HCT116 (cell line): ENCODE measurements at places on chromosomes 1 and 21. TPM values are rescaled to one million over a fixed set of nuclear protein-coding genes. Genes with fewer than 3 reads are reported as not detected.

RABGAP1L gene
- 29.3 TPM for total RNA-seq

DDX59 gene
- total RNA-seq, result 16.0 TPM

DNA sequence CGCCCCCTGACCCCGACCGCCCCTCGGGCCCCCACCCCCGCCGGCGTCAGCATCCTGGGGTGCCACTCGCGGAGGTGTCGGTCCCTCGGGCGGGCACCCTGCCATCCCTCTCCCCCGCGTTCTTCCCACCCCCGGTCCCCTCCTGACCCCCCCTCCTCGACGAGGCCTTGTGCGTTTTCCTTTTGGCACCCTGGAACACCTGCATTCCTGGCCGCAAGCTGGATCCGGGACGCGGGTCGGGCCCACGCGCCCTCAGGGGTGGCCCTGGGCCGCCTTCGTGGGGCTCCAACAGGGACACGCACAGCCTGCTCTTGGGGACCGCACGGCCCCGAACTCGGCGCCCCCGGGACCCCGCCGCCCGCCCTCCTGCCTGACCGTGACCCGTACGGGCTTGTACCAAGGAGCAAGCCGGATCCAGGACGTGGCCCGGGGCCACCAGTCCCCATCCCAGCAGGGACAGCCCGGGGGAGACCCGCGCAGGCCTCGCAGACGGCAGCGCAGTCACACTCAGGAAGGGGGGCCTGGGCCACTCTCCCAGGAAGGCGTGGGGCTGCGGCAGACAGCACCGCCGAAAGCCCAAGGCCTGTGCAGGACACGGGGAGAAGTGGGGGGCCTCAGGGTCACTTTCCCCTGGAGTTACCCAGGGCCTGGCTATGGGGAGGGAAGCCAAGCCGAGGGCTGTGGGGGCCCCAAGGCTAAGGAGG lies 579 bp upstream of the SLC19A1 start:
- DNase-seq, result no peak
- peak overlapping the region; percentile 70 for H3K4me3 ChIP-seq
- peaks cover 4% of the 10 kb centered on the region for H3K4me1 ChIP-seq
- H3K27ac ChIP-seq, result peak overlapping the region; percentile 16; the same call in 1 of the 2 replicates

GRCh38 chr1:34018285-34018684 lies 146.7 kb downstream of the CSMD2 start:
- H3K4me3 ChIP-seq, result no peak overlapping the region
- H3K27me3 ChIP-seq, result peaks cover 29% of the 10 kb centered on the region; the same call in 1 of the 2 replicates
- no peaks in the 10 kb centered on the region for H3K4me1 ChIP-seq

PPP1R12B gene
- total RNA-seq, result 14.3 TPM

GRCh38 chr1:230759369-230760065 lies 12.3 kb downstream of the CAPN9 start:
- no peak overlapping the region for H3K27ac ChIP-seq
- no peak for DNase-seq
- no peaks in the 10 kb centered on the region for H3K36me3 ChIP-seq
- no peak overlapping the region for H3K4me3 ChIP-seq
- peaks cover 3% of the 10 kb centered on the region; the same call in 1 of the 2 replicates for H3K4me1 ChIP-seq

- H3K4me3 ChIP-seq, result no peak overlapping the region
- no peak overlapping the region for H3K27ac ChIP-seq
- H3K27me3 ChIP-seq, result no peaks in the 10 kb centered on the region
- no peaks in the 10 kb centered on the region for H3K36me3 ChIP-seq
- DNase-seq, result no peak
- no peaks in the 10 kb centered on the region for H3K4me1 ChIP-seq
Observed at GRCh38 chr1:38932571-38932970, 9.1 kb downstream of the RHBDL2 start.

GDAP2 gene
- 21.4 TPM for total RNA-seq

DNA sequence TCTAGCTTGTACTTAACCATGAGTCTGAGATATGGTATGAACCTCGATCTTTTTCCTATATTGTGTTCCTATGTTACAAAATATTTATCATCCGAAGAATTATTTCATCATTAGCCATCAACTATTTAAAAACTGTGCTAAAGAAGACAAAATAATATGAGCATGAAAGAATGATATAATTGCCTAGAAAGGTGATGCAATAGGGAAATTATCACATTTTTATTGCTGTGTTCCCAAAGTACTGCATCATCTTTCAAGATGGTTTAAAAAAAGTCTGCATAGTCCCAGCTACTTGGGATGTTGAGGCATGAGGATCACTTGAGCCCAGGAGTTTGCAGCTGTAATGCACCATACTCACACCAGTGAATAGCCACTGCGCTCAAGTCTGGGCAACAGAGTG lies 126.7 kb downstream of the APP start:
- no peak for DNase-seq
- H3K36me3 ChIP-seq, result no peaks in the 10 kb centered on the region
- no peaks in the 10 kb centered on the region for H3K27me3 ChIP-seq

ANGPTL3 gene
- 0.07 TPM for total RNA-seq

DNA sequence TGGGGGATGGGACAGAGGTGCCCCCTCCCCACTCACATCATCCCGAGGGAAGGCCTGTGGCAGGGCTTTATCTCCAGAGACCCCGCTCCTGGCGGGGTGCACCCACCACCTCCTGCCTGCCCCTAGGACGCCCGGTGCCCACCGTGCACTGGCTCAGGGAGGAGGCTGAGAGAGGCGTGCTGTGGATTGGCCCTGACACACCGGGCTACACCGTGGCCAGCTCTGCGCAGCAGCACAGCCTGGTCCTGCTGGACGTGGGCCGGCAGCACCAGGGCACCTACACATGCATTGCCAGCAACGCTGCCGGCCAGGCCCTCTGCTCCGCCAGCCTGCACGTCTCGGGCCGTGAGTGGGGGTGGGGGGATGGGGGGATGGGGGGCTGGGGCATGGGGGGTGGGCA lies 71.7 kb downstream of the TRIM11 start:
- no peaks in the 10 kb centered on the region for H3K27me3 ChIP-seq
- no peak overlapping the region for H3K27ac ChIP-seq
- no peak overlapping the region for H3K4me3 ChIP-seq
- DNase-seq, result no peak
- no peaks in the 10 kb centered on the region; the same call in 1 of the 2 replicates for H3K36me3 ChIP-seq

GRCh38 chr1:119139857-119140176 lies 636 bp downstream of the WARS2 start:
- H3K4me3 ChIP-seq, result peak overlapping the region; percentile 78
- H3K36me3 ChIP-seq, result no peaks in the 10 kb centered on the region
- peak overlapping the region; percentile 91 for H3K27ac ChIP-seq
- no peaks in the 10 kb centered on the region for H3K27me3 ChIP-seq

DNA sequence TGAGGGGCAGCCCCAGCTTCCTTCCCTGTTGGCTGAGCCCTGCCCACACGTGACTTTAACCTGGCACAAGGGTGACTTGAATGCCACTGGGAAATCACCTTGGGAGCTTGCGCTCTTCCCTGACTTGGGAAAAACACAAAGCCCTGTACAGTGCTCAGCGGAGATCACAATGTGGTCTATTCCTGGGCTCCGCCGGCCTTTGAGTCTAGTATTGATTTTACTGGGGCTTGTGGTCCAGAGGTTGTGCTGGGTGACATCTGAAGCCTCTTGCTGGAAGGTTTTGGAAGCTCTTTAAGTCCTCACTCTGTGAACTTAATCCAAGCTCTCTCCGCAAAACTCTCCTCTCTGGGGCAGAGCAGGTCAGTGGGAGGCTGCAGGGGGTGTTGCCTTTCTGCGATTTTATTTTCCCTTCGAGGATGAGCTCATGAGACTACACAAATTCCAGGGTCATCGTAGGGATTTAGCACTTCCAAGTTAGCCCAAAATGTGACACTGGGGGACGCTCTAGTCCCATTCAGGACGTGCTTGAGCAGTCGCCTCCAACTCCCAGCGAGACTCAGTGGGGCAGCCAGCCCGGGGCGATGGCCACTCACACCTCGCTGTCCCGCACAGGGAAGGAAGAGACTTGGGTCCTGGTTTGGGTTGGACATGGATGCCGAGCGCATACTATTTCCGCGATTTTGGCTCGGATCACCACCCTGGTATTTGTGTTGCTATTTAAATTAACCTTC lies 291.9 kb upstream of the AJAP1 start:
- no peak overlapping the region for H3K4me3 ChIP-seq
- no peaks in the 10 kb centered on the region for H3K4me1 ChIP-seq
- no peak for DNase-seq

DNA sequence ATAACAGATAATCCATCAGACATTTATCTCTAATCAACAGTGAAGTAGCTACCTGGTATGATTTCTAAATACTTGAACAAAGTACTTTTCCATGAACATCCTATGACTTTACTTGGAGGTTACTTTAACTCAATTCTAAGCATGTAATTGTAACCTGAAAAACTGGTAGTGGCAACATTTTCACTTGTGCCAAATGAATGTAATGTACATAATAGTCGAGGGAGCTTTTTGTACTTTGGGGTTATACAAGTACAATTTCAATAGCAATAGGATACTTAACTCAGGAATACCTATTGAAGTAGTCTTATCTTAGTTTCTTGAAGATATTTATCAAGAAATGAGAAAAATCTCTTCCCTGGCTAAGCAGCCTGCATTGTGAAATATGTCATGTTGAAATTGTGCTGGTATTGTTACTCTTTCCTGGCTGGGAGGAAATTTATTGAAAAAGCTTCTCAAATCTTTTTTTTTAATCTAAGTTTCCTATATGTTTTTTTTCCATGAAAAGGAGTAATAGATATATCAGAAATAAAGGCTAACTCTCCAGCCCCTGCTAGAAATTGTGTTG lies 33.7 kb upstream of the CACYBP start:
- DNase-seq, result no peak
- H3K27ac ChIP-seq, result no peak overlapping the region
- H3K36me3 ChIP-seq, result no peaks in the 10 kb centered on the region
- no peak overlapping the region for H3K4me3 ChIP-seq
